ENCODE measurements at places on chromosomes 7 and 10.

GRCh38 chr10:66980246-66980815 lies 54.5 kb downstream of the LRRTM3 start:
- DNase-seq = no peak

- DNase-seq = no peak
These were observed 17.4 kb upstream of the GPR141 start for GRCh38 chr7:37666026-37666799.

DNA sequence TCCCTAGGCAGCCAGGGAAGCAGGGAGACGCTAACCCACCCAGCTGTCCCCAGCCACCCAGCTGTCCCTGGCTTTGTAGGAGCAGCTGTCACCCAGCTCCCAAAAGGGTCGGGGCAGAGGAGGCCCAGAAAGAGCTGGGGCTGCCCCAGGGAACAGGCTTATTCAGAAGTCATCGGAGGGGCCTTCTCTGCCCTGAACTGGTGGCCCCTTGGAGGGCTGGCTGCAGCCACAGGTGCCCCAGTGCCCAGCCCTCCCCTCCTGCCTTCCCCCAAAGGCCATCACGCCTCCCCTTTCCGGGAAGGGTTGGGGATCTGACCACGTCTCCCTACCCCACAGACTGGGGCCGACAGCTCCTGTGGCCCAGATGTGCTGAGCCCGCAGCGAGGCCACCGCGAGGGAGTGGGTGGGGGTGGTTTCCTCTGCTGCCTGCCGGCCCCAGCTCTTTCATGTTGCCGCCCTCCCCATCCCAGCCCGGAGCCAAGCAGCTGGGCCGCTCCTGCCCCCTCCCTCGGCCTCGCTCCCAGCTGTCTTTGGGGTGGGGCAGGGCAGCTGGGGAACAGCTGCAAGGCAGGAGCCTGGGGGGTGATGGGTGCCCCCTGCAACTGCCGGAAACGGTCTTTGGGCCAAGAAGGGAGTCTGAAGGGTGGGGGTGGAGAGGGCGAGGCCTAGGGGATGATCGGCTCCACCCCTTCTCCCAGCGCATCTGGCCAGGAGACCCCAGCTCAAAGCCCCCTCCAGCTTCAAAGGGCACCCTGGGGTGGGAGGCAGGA lies 16.8 kb downstream of the TRIM8 start:
- DNase-seq = peak; percentile 31

DNA sequence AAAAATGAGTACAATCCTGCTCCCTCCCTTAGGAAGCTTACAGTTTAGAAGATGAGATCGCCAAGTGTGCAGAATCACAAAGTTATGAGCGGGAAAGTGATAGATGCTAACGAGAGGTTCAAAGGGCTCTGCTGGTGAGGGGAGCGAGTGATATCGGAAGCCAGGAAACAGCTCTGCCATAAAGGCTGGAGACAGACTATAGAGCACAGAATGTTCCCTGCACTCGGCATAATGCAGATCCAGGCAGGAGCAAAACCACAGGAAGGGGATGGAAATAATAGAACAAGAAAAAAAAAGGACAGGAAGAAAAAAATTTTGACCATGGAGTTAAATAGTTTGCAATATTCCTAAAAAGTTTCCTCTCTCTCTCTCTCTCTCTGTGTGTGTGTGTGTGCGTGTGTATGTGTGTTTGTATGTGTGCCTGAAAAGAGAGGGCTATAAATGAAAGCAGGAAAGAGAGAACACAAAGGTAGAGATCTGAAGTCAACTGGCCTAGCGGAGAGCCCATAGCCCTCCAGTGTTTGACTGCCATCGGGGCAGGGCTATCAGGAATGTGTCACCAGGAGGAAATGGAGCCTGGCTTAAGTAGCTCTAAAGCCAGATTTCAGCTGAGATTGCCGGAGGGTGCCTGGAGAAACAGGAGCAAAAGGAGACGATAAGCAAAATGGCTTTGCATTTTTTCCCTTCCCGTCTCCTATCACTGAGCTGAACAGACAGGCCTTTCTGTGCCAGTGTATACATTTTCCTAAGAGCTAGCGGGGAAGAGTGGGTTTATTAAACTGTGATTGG lies 175.8 kb upstream of the LYZL1 start:
- no peak for DNase-seq

DNA sequence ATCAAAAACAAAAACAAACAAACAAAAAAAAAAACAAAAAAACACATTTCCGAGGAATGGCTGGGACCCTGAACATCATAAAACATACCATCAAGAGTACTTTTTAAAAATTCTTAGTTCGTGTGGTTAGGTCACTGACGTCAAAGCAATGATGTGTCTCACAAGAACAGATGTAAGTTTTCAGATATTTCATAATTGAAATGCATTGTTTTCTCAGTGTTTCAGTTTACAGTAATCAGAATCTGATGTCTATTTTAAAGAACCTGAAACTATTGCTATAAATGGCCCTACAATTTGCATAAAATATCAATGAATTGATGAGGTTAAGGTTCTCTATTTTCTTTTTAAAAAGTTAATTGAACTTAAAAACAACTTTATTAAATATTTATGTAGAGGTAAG lies 103.7 kb upstream of the HGF start:
- DNase-seq = no peak

DNA sequence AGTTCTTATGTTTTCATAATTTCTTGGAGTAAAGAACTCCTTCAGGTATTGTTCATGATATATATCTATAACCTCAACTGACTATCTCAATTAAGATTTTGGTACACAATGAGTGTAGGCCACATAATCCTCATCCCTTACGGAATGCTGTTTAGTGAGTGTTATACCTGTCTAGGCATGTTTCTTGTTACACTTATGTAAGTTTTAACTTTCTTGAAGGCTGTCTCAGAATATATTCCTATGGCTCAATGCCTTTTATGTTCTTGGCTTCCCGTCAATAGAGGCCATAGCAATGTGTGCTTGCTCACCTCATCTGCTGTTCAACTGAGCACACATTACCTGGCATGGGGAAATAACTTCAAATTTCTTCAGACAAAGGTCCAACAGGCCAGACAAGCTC lies 185.1 kb downstream of the CTTNBP2 start:
- no peak for DNase-seq

GRCh38 chr7:74318043-74318442 lies 28.8 kb downstream of the CLIP2 start:
- no peak for DNase-seq

DNA sequence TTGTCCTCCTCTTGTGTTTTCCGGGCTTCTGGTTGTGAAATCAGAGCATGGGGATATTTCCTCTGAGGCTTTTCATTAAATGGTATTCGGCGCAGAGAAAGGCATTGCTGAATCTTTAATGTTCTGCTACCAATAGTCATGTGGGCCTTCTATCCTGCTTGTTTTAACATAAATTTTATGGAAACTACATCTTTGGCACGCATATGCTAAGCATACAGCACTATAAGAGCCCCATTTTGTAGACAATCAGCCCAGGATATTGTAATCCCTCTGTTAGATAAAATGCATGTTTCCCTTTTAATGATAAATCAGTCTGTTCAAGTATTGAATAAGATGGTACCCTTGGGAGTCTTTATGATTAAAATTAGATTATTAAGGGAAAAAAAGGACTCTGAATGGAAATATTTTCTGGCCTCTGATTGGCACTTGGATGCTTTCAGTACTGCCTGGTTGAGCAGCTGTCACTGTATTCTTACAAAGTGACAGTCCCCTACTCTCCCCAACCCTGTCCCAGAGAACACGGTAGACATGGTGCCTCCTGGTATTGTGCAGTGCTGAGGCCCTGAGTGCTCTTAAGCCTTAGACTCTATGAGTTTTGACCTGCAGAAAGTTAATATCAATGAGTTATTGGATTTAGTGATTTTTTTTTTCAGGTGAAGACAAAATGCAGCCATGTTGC lies 256.3 kb downstream of the POU6F2 start:
- no peak for DNase-seq

DNA sequence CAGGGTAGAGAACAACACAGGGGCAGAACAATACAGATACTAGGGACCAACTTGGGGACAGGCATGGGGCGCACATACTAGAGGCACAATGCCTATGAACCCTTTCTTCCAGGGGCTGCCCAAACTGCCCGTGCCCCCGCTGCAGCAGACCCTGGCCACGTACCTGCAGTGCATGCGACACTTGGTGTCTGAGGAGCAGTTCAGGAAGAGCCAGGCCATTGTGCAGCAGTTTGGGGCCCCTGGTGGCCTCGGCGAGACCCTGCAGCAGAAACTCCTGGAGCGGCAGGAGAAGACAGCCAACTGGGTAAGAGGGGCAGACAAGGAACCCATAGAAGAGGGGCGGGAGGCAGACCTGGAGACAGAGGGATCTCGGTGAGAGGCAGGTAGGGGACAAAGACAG lies 5.8 kb downstream of the CHAT start:
- no peak for DNase-seq
